ENCODE measurements at places on chromosomes 2 and 18. TPM values are rescaled to one million over a fixed set of nuclear protein-coding genes. Genes with fewer than 3 reads are reported as not detected.

POU3F3 gene
- total RNA-seq, result not detected

ERMN gene
- total RNA-seq, result 1.2 TPM

DNA sequence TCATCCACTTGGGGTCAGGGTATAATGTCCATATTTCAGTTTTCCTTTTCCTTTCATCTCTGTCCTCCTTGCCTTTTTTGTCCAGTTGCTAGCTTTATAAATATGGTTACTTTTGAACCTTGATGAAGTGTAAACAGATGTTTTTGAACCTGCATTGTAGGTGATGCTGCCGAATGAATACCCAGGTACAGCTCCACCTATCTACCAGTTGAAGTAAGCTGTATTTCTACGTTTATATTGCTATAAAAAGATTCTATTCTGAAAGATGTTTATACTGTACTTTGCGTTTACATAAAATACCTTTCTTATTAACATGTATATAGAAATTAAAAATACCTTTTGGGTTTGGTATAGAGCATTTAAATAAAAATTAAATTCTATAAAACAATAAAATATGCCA is 2.2 kb downstream of the IMPACT start:
- DNase-seq, result no peak
- peaks cover 9% of the 10 kb centered on the region for H3K27me3 ChIP-seq
- peaks cover 17% of the 10 kb centered on the region for H3K36me3 ChIP-seq
- H3K27ac ChIP-seq, result no peak overlapping the region
- peaks cover 10% of the 10 kb centered on the region for H3K4me1 ChIP-seq

DNA sequence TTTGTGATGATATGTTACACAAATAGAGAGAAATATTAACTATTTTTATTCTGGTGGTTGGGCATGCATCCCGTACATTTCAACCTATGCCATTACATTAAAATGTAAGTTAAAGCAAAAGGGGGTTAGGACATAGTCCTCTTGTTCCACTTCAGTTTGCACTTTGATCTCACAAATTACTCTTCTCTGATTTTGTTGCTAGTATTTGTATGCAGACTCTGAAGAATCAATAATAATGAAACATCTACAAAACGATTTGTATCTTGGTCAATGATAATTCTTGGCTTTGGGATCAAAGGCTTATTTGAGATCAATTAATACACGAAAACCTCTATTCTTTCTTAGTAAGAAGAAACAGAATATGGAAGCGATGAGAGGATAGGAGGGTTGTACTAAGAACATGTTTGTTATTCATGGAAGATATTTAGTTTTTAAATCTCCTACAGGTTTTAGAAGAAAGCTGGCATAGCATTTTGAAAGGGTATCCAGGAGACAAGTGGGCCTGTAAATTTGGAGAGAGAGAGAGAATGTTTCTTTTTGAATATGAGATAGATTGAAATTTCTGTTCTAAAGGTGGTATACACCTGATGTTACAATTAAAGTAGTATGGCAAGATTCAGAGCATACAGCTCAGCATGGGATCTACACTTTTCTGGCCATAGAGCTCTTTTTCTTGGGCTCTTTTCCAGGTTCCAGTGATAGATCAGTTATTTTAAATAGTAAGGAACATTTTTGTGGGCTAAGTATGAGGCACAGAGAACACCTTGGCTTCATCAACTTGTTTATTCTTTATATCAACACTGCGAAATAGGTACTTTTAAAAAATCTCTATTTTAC is 347.9 kb downstream of the PTPRM start:
- no peaks in the 10 kb centered on the region for H3K36me3 ChIP-seq
- H3K4me3 ChIP-seq, result no peak overlapping the region
- H3K4me1 ChIP-seq, result no peaks in the 10 kb centered on the region
- H3K27ac ChIP-seq, result no peak overlapping the region
- no peak for DNase-seq

- no peak for DNase-seq
- H3K4me3 ChIP-seq, result no peak overlapping the region
- no peak overlapping the region for H3K27ac ChIP-seq
- no peaks in the 10 kb centered on the region for H3K27me3 ChIP-seq
- no peaks in the 10 kb centered on the region for H3K4me1 ChIP-seq
- no peaks in the 10 kb centered on the region for H3K36me3 ChIP-seq
These were observed 461.0 kb upstream of the CDH2 start for GRCh38 chr18:28637897-28638296.

- H3K4me3 ChIP-seq, result no peak overlapping the region
- H3K4me1 ChIP-seq, result no peaks in the 10 kb centered on the region
- no peaks in the 10 kb centered on the region for H3K27me3 ChIP-seq
- no peak overlapping the region for H3K27ac ChIP-seq
These were observed 47.9 kb downstream of the TRPM8 start for GRCh38 chr2:233965032-233965603.
